ENCODE measurements at places on chromosomes 1 and 21.
A peak's percentile ranks its signal among the peaks of the same experiment; 100 is the strongest.

- peaks cover 17% of the 10 kb centered on the region for H3K4me1 ChIP-seq
- no peak overlapping the region for H3K4me3 ChIP-seq
- no peak for DNase-seq
- H3K27me3 ChIP-seq: no peaks in the 10 kb centered on the region
- H3K36me3 ChIP-seq: no peaks in the 10 kb centered on the region
Observed at GRCh38 chr1:54365847-54366246, 40.3 kb downstream of the SSBP3 start.

GRCh38 chr1:167083066-167083665 is 7.0 kb downstream of the GPA33 start:
- no peaks in the 10 kb centered on the region for H3K4me1 ChIP-seq
- H3K4me3 ChIP-seq: no peak overlapping the region
- H3K27me3 ChIP-seq: no peaks in the 10 kb centered on the region
- H3K36me3 ChIP-seq: no peaks in the 10 kb centered on the region
- DNase-seq: no peak

- H3K27me3 ChIP-seq: no peaks in the 10 kb centered on the region
- DNase-seq: no peak
- no peaks in the 10 kb centered on the region for H3K36me3 ChIP-seq
- no peak overlapping the region for H3K4me3 ChIP-seq
Observed at GRCh38 chr1:163774401-163774945, 452.7 kb downstream of the NUF2 start.

- H3K27me3 ChIP-seq: peaks cover 14% of the 10 kb centered on the region
- DNase-seq: no peak
- no peak overlapping the region for H3K4me3 ChIP-seq
- peaks cover 23% of the 10 kb centered on the region for H3K4me1 ChIP-seq
- no peak overlapping the region for H3K27ac ChIP-seq
Observed at GRCh38 chr1:10643607-10644306, 152.7 kb downstream of the CASZ1 start.

DNA sequence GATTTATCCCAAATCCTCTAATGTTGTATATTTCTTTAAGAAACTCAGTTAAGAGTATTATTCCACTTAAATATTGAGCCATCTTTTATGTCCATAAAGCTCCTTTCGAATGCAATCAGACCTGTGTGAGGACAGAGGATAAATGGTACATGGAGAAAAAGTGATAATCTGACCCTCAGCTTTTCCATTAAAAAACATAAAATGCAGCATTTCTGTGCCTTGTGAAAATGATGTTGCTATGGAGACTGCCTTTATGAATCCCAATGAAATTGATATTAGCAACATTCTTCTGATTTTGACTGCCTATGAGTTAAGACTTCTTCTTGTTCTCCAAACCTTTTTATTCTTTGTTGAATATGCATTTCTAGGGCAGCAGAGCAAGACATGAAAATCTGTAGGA is 44.1 kb upstream of the CYYR1 start:
- H3K4me3 ChIP-seq: no peak overlapping the region
- no peak overlapping the region for H3K27ac ChIP-seq
- no peak for DNase-seq
- H3K36me3 ChIP-seq: no peaks in the 10 kb centered on the region
- no peaks in the 10 kb centered on the region for H3K4me1 ChIP-seq
- no peaks in the 10 kb centered on the region for H3K27me3 ChIP-seq

DNA sequence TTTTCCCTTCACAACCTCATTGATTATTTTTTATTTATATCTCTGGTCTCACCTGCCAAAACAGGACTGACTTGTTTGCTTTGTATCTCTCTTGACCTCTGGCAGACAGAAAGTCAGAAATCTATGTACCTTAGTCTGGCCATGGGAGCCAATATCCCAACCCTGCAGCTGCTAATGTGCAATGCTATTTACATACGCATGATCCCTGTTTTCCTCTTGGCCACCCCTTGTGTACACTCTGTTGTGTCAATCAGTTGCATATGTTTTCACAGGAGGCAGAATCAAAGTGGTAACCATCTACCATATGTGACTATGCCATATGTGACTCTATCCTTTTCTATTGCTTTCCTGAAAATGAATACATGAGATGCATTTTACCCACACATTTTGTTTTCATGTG is 688.8 kb downstream of the PLA2G4A start:
- peaks cover 3% of the 10 kb centered on the region for H3K4me1 ChIP-seq
- H3K27me3 ChIP-seq: no peaks in the 10 kb centered on the region
- H3K27ac ChIP-seq: no peak overlapping the region
- H3K4me3 ChIP-seq: no peak overlapping the region

DNA sequence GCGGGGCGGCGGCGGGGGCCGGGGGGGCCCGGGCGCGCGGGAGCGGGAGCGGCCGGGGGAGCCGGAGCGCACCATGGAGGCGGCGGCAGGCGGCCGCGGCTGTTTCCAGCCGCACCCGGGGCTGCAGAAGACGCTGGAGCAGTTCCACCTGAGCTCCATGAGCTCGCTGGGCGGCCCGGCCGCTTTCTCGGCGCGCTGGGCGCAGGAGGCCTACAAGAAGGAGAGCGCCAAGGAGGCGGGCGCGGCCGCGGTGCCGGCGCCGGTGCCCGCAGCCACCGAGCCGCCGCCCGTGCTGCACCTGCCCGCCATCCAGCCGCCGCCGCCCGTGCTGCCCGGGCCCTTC is 546 bp downstream of the SKI start:
- no peaks in the 10 kb centered on the region for H3K27me3 ChIP-seq
- peaks cover 43% of the 10 kb centered on the region for H3K4me1 ChIP-seq
- H3K27ac ChIP-seq: no peak overlapping the region
- DNase-seq: no peak
- peak overlapping the region; percentile 80 for H3K4me3 ChIP-seq

GRCh38 chr1:181989261-181989920 is 72.1 kb downstream of the ZNF648 start:
- no peaks in the 10 kb centered on the region for H3K27me3 ChIP-seq
- no peak overlapping the region for H3K27ac ChIP-seq
- H3K4me3 ChIP-seq: no peak overlapping the region
- peaks cover 5% of the 10 kb centered on the region for H3K4me1 ChIP-seq
- DNase-seq: no peak

- H3K4me3 ChIP-seq: no peak overlapping the region
- no peaks in the 10 kb centered on the region for H3K4me1 ChIP-seq
- H3K27ac ChIP-seq: no peak overlapping the region
- no peaks in the 10 kb centered on the region for H3K27me3 ChIP-seq
- DNase-seq: no peak
- H3K36me3 ChIP-seq: no peaks in the 10 kb centered on the region
Observed at GRCh38 chr1:223460566-223461189, 67.5 kb downstream of the CCDC185 start.

GRCh38 chr1:9345922-9346321 is 53.2 kb downstream of the SPSB1 start:
- no peaks in the 10 kb centered on the region for H3K27me3 ChIP-seq
- no peak for DNase-seq
- H3K4me3 ChIP-seq: no peak overlapping the region
- peaks cover 2% of the 10 kb centered on the region for H3K4me1 ChIP-seq
- H3K36me3 ChIP-seq: no peaks in the 10 kb centered on the region

DNA sequence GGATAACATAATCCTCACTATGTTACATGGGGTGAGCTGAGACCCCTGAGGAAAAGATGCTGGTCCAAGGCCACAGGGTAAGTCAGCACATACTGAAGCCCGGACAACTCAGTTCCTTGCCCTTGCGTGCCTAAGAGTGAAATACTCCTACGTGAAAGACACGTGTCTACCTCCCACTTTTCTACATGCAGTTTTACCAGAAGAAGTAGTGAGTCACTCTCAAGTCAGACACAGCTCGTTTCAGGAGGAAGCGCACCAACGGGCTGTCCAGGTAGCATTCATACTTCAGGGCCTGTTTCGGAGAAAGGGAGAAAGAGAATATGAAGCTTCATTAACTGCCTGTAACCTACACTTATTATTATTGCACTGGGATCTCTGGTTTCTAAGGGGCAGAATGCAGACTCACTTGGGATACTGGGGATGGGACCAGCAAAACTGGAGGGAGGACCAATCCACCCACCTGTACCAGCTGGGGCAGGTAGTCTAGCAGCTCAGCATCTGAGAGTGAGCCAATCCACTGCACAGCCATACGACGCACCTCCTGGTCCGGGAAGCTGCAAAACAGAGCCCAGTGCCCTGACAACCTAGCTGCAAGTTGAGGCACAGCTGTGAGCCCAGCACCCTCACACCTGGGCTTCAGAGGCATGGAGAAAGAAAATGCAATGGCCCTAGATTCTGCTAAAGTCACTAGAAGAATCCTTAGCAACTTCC is 32.4 kb upstream of the PPP1R15B start:
- peaks cover 20% of the 10 kb centered on the region for H3K36me3 ChIP-seq
- H3K27me3 ChIP-seq: no peaks in the 10 kb centered on the region
- H3K4me1 ChIP-seq: peaks cover 6% of the 10 kb centered on the region
- DNase-seq: no peak
- H3K4me3 ChIP-seq: no peak overlapping the region
- no peak overlapping the region for H3K27ac ChIP-seq

DNA sequence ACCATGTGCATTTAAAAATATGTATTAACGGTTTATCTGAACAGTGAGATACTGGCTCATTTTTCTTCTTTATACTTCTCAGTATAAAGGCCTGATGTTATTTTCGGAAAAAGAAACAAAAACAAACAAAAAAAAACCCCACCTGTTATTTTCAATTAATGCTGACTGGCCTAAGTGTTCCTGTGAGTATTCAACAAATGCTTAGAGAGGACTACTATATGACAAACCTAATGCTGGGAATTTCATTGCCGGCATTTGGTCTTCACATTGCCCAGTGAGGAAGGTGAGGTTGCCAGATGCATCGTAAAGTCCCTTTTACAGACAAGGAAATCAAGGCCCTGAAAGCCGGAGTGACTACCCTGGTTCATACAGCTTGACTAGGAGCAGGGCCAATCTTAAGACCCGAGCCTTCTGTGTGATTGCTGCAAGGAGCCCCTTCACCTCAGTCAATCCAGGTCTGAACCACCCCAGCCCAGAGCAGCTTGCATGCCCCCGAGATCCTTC is 599 bp downstream of the MRPL24 start:
- no peaks in the 10 kb centered on the region for H3K27me3 ChIP-seq
- H3K36me3 ChIP-seq: peaks cover 13% of the 10 kb centered on the region
- H3K27ac ChIP-seq: peak overlapping the region; percentile 72
- H3K4me3 ChIP-seq: peak overlapping the region; percentile 55
- no peak for DNase-seq
- 0 out of 2 replicates have a peak, but pooled peaks cover 3% of the 10 kb centered on the region for H3K4me1 ChIP-seq

- DNase-seq: no peak
- H3K27me3 ChIP-seq: no peaks in the 10 kb centered on the region
- H3K4me3 ChIP-seq: peak overlapping the region; percentile 69
- no peaks in the 10 kb centered on the region for H3K36me3 ChIP-seq
Observed at GRCh38 chr1:64745181-64745985, 508 bp downstream of the RAVER2 start.
